ENCODE measurements at places on chromosomes 16 and 17.

- DNase-seq: no peak
These were observed 35.0 kb downstream of the NMT1 start for GRCh38 chr17:45096141-45096540.

DNA sequence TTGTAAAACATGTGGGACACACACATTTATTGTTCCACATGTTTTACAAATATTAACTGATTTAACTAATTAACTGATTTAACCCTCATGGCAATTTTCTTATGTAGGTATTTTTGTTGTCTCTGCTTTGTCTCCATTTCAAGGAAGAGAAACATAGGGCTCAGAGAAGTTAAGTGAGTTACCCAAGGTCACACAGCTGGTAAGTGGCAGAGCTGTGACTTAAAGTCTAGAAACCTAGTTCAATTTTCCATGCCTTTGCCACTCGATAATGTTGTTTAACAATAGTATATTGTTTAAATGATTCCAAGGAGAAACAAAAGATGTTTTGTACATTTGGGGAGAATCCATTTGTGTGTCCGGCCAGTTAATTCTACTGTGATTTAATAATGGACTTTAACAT is 284.1 kb upstream of the CDH5 start:
- no peak for DNase-seq

- no peak for DNase-seq
These were observed 30.8 kb upstream of the CRISPLD2 start for GRCh38 chr16:84788920-84789391.

DNA sequence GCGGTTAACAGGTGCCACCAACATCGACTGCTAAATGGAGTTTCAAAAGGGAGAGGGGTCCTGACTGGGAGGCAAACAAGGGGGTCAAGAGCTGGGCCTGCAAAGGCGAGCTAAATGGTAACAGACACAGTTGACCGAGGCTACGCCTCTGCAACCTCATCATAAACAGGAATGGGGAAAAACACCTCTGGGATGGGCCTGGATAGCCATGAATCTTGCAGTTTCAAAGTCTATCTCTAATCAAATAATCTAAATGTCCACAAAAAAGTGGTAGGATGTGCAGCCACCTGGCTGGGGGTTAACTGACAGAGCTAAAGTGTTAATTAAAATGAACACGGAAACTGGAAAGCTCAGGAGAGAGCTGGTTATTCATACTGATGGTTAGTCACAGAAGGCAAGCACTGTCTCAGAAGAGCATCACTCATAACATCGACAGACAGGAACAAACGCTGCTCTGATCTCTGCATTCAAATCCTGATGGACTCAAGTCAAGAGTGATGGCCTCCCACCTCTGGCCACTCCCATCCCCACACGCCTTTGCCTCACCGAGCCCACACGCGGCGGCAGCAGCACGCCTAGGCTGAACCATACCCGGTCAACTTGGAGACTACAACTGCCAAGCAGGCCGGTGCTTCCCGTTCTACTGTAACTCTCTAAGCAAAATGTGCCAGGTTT is 56.3 kb downstream of the CREBBP start:
- no peak for DNase-seq

- DNase-seq: no peak
These were observed 83.6 kb downstream of the RGS9 start for GRCh38 chr17:65220732-65221131.

DNA sequence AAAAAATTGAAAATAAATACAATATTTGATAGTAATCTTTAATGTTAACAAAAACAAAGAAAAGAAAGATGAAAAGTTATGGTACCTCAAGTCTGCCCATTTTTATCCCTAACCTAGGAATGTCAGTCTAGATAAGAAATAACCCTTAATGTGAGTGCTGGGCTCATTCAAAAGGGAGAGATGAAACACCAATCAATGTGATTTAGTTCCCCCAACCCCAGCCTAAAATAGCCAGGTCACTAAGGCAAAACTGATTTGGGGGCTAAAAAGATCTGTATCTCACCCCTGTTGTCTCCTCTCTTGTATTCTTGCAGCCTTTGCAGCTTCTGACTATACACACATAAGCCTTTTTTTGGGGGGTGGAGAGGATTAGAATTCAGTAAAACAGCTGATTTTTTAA is 3.2 kb upstream of the IGF2BP1 start:
- DNase-seq: no peak

DNA sequence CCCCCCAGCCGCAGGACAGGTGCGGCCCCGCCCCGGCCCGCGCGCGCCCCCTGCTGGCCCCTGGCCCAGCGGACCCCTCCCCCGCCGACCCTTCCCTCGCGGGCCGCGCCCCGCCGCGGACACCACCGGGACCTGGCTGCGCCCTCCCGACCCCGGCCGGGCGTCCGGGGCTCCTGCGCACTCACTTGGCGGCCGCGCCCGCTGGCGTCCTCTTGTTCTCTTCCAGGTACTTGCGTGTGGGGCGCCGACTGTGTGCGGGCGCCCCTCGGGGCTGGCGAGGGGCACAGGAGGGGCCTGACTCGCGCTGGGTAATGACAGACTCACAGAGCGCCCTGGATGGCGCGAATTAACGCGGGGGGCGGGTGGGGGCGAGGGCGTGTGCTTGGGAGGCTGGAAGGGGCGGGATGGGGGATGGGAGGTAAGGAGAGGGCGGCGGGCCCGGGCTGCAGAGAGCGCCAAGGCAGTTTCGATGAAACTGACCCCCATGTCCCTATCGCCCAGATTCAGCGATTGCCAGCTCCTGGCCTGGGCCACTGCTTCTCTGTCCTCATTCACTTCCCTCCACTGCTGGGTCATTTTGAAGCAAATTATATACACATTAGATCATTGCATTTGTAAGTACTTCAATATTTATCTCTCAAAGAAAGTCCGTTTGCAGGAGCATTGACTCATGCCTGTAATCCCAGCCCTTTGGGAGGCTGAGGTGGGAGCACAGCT is 445 bp upstream of the DBNDD1 start:
- no peak for DNase-seq

- DNase-seq: no peak
These were observed 6.7 kb upstream of the WFIKKN2 start for GRCh38 chr17:50828508-50829170.

- no peak for DNase-seq
These were observed 44.2 kb downstream of the TRIM37 start for GRCh38 chr17:59062509-59062908.

DNA sequence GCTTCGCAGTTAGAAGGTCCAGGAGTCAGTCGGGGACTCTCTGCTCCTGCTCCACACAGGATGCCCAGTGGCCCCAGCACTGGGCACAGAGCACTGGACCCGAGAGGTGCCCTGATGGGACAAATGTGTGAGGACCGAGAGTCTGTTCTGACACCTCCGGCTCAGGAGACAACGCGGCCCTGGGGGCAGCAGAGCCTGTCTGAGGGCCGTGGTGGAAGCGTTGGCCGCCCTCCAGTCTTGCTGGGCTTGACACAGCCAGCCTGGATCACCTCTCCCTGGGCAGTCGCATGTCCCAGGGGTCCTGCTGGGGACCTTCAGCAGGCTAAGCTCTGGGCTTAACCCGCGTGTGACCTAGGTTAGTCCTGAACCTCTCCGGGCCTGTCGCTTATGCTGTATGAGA is 23.1 kb downstream of the LGALS9 start:
- DNase-seq: no peak

DNA sequence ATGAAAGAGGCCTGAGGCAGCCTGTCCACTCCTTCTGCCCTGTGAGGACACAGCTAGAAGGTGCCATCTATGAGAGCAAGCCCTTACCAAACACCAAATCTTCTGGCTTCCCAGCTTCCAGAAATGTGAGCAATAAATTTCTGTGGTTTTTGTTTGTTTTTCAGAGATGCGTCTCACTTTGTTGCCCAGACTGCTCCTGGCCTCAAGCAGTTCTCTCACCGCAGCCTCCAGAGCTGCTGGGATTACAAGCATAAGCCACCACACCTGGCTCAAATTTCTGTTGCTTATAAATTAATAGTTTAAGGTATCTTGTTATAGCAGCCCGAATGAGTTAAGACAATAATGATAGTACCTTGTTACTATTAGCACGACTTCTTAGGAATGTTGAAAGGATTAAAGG is 12.5 kb upstream of the SLC16A11 start:
- no peak for DNase-seq

- DNase-seq: no peak
These were observed 447.0 kb downstream of the SOX9 start for GRCh38 chr17:72567774-72568173.

DNA sequence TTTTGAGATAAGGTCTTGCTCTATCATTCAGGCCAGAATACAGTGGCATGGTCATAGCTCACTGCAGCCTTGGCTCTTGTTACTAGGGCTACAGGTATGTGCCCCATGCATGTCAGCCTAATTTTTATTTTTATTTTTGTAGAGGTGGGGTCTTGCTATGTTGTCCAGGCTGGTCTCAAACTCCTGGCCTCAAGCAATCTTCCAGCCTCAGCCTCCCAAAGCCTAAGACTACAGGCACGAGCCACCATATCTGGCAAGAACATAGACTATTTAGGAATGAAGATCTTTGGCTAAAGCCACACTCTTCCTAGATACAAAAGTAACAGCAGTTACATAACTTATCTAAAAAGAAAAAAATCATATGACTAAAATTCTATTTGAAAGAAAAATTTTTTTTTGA is 15.6 kb upstream of the DDX19A start:
- DNase-seq: no peak

- no peak for DNase-seq
These were observed 1.6 kb downstream of the PRSS41 start for GRCh38 chr16:2799859-2800226.

GRCh38 chr17:83085103-83085502 is 5.7 kb downstream of the METRNL start:
- DNase-seq: no peak

- no peak for DNase-seq
These were observed 30.9 kb downstream of the PHKB start for GRCh38 chr16:47492036-47492427.

GRCh38 chr17:35146214-35146833 is 1.3 kb upstream of the UNC45B start:
- DNase-seq: no peak

Measured in hippocampal formation (tissue), 2 donors.